ENCODE measurements at places on chromosomes 4 and X.

DNA sequence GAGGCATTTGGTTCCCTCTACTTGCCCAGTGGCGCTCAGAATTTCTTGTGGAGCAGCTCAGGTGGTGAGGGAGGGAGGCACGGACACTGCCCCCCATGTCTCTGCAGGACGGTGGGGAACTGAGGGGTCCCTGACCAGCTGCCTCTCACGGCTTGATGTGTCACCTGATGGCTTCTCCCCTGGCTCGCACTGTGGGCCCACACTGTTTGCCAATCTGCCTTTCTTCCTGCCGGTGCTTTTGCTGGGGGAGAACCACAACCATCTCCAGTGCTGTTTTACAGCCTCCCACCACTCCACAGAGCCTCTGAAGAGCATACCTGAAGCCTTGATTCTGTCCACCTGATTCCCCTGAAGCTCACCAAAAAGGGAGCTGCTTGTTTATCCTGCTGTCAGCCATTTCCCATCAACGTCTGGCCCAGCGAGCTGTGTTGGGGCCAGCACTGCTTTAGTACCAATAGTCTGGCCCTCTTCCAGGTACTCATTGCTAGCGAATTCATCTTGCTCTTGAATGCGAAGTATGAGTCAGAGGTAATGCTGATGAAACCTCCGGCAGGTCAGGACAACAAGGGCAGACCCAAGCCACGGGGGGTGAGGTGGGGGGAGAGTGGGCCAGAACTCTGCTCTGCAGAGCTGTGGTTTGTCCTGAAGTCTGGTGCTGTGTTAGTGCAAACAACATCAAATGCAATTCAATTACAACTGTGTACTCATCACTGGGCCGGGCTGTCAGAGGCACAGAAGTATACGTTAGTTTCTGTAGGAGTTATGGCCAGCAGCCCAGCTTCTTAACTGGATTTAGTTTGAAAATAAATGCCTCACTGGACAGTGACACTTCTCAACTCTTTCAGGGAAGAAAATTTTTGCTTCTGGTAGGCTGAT is 208.3 kb upstream of the JADE1 start:
- peak; percentile 90 for DNase-seq

GRCh38 chr4:130511776-130512175 is 1415.8 kb downstream of the C4orf33 start:
- DNase-seq, result no peak

GRCh38 chrX:155056877-155057792 is 13.8 kb downstream of the CMC4 start:
- peak; percentile 82 for DNase-seq

- no peak for DNase-seq
Measured at GRCh38 chr4:182384631-182385091, 141.5 kb downstream of the TENM3 start.

- DNase-seq, result no peak
Measured at GRCh38 chr4:123421227-123421936, 24.8 kb downstream of the SPRY1 start.

- peak; percentile 84 for DNase-seq
Measured at GRCh38 chr4:7189475-7190277, 2.7 kb upstream of the SORCS2 start.

DNA sequence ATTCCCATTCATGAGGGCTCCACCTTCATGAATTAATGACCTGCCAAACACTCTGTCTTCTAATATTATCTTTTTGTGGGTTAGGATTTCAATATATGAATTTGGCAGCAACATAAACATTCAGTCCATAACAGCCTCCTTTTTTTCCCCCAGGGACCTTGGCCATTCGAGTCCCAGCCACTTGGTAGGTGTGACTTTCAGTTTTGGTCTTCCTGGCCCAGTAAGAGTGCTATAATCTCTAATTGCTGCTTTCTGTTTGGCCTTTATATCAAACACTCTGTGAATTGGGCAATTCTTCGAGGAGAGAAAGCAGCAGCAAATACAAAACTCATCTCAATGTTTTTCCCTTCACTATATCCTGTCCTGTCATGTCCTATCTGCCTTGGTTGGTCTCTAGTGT is 12.4 kb upstream of the RADX start:
- no peak for DNase-seq

- DNase-seq, result no peak
Measured at GRCh38 chrX:16930392-16930791, 16.1 kb upstream of the REPS2 start.

GRCh38 chr4:127629371-127629770 is 3.4 kb upstream of the INTU start:
- no peak for DNase-seq

DNA sequence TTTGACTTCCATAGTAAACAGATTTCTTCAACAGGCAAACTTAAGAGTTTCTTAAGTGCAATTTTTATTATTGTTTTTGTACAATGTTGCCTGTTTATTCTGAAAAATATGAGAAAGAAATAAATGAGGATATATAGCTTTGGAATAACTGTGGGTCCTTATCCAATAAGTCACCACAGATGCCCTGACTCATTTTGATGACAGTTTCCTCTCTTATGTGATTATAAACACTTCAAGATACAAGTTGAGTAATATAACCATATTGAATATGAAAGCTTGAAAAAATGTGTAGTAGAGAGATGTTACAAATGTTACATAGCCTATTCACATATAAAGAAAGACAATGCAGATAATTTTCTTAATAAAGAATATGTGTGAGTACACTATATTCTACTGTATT is 931.6 kb downstream of the RAPGEF2 start:
- DNase-seq, result peak; percentile 20

- no peak for DNase-seq
Measured at GRCh38 chr4:188534917-188535316, 395.7 kb downstream of the TRIML1 start.

GRCh38 chr4:20643631-20644030 is 56.6 kb upstream of the PACRGL start:
- no peak for DNase-seq

DNA sequence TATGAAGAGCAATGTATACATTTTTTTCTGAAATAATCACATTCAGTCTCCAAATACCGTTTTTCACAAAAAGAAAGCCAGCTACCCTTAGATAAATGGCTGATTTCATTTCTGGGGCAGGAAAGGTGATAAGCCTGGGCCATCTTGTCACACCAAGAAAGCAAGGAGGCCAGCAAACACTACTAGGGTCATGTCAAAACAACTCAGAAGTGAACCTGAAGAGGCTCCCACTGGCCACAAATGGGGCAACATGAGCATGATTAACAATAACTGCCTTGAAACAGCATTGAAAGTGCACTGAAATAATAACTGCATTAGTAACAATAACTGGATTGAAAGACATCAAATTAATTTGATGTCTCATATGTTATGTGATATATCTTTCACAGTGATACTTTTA is 39.3 kb downstream of the SH3KBP1 start:
- no peak for DNase-seq

- no peak for DNase-seq
Measured at GRCh38 chr4:186840222-186840701, 116.6 kb upstream of the FAT1 start.

GRCh38 chr4:41384992-41385391 is 128.3 kb downstream of the UCHL1 start:
- DNase-seq, result no peak

Measured in DMS53 (cell line).